ENCODE measurements at places on chromosomes 7 and 10.

GRCh38 chr10:71631007-71631861 is 88.3 kb downstream of the C10orf105 start:
- no peak for DNase-seq

DNA sequence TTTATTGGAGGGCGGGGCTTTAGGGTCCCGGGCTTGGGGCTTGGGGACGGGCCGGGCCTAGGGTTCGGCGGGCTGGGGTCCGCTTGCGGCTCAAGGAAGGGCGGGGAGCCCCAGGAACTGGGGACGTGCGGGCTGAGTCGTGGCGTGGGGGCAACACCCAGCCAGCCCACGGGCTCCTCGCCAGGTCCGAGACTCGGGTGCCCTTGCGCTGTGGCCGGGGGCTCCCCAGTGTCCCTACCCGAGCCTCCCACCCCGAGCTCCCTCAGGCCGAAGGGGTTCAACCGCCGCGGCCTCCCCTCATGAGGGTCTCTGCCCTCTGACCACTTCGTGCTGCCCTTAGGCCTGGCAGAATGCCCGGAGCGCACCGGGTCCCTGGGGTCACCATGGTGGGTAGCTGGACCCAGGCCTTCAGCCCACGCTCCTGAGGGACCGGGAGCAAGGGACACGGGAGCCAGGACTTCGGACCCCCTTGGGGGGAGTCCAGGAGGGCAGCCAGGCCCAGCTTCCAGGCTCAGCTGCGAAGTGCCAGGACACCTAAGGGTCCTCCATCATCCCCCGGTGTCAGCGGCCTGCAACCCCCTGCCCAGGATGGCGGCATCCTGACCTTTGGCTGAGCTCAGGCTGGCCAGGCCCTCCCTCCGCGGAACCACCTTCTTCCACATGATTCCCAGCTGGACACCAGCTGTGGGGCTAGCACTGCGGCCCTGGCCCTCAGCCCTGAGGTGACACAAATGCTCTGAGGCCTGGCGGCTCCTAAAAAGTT is 524 bp upstream of the FUOM start:
- no peak for DNase-seq

DNA sequence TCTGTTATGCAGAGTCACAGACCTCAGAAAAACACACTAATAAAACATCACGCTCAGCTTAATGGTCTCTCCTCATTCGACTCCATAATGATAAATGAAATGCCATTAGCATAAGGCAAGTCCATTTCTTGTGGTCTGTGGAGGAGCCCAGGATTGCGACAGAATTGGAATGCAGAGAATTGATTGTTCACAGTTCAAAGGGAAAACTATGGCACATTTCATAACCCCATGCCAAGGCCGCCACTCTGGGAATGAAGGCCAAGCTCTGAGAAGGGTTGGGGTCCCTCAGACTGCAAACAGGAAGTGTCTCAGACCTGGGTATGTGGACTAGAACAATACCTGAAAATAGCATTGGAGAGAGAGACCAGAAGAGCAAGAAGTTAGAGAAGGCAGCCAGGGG is 398.9 kb downstream of the ADRA2A start:
- DNase-seq, result no peak

DNA sequence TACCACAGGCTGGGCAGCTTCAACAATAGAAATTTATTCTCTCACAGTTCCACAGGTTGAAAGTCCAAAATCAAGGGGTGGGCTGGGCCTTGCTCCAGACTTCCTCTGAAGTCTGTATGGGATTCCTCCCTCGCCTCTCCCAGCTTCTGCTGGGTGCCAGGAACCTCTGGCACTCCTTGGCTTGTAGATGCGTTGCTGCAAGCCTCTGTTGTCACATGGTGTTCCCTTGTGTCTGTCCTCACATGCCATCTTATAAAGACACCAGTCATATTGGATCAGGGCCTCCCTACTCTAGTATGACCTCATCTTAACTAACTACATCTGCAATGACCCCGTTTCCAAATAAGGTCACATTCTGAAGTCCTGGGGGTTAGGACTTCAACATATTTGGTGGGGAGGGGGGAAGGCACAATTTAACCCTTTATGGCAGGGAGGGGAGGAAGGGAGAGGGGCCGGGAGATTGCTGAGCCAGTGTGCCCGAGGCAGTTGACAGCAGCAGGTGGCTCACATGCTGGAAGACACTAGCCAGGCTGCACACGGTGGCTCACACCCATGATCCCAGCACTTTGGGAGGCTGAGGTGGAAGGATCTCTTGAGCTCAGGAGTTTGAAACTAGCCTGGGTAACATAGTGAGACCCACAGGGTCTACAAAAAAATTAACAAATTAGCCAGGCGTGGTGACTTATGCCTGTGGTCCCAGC is 18.8 kb downstream of the ZNF282 start:
- DNase-seq, result no peak

- no peak for DNase-seq
These were observed 7.8 kb upstream of the RBM28 start for GRCh38 chr7:128351296-128352152.

GRCh38 chr7:38975944-38976392 is 1.7 kb upstream of the POU6F2 start:
- no peak for DNase-seq

DNA sequence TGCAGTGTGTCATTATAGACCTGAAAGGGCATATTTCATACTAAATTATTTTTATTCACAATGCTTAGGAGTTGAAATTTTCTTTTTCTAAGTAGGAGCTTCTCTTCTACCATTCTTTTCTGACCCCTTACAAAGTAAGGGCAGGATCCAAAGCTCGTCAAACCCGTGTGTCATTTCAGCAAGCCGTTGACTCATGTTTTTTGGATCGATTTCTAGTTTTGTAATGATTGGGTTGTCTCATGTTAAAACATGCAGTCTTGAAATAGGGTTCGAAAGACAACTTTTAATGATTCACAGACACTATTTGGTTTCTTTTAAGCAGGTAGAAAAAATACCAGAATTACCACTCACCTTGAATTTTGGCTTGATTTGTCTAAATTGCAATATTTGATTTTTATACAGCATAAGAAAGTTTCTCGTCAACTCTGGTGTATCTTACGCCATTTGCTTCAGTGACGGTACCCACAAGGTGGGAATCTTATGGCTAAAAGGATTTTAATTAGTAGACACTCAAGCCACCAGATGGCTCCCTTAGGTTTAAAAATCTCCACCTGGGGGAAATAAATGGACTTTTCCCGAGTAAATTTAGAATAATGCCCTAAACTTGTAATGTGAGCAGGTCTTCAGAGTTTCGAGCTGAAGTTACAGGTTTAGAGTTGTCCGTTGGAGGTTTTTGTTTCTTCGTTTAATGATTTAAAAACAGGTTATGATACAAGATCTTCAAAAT is 283.4 kb downstream of the CCDC3 start:
- DNase-seq, result no peak

DNA sequence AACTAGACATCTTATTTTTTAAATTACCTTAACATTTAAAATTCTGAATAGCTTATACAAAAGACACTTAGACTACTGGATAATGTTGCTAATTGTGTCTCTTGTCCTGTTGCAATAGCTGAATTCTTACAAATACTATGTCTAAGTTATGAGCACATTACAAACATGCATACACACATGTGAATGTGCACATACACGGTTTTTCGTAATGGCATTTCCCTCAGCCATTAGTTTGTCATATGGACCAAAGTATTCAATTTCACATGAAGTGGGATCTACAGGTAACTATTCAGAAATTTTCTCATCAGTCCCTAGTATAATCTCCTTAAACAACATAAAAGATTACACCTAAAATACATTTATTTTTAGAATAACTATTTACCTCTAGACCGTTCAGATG is 178.6 kb upstream of the BET1 start:
- DNase-seq, result no peak

GRCh38 chr10:100894589-100895294 is 18.0 kb upstream of the SLF2 start:
- DNase-seq, result no peak

DNA sequence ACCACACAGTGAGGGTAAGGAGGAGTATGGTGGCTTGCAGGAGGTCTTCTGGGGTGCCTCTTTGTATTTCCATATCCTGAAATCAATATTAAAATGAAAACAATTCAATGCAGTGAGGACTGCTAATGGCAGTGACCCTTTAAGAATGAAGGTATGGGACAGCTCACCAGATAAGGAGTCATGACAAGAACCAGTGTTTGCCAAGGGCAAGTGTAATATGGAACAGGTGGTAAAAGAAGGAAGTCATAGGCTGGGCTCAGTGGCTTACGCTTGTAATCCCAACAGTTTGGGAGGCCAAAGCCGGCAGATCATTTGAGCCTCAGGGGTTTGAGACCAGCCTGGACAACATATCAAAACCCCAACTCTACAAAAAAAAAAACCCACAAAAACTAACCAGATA is 20.0 kb upstream of the LIPA start:
- DNase-seq, result no peak

- DNase-seq, result no peak
These were observed 83.3 kb upstream of the FGL2 start for GRCh38 chr7:77282897-77283296.

- no peak for DNase-seq
These were observed 33.2 kb downstream of the NRP1 start for GRCh38 chr10:33301097-33301789.

DNA sequence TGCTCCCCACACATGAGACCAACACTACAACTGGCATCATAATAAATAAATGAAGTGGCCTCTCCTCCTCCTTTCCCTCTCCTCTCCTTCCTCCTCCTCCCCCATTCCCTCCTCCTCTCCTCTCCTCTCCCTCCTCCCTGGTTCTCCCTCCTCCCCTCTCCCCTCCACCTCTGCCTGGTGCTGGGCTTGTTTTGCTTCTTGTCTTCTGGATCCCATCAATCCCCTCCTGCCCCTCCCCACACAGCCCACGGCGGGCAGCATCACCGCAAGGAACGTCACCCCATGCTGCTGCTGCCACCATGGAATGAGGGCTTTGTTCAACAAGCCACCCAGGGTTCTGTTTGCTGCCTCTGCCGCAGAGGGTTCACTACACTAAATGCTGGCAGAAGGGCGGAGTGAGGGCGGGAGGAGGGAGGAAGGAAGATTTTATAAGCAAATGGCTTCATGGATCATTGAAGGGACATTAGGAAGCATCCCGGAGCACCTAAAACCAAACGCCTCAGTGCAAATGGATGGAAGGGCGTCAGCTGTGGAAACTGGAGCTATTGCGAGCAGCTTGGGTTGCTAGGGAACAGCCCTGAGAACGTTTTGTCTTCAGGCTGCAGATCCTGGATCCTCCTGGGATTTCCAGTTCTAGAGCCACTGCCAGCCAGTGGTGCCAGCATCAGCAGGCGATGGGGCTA is 379.7 kb upstream of the ZMIZ1 start:
- no peak for DNase-seq

DNA sequence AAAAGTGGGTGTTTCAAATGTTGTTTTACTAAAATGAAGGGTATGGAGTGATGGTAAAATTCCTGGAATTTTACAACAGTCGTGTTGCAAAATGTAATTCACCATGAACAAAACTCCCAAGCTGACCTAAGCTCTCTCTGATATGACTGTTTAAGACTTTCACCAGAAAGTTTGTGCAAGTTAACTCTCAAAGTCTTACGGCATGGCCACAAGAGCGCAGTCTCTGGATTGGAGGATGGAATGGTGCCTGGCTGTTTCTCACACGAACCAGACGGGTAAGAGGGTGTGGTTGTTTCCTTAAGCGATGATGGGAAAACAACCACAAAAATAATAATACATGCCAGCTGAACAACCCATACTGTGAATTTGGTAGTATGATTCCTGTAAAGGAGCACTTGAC is 662.5 kb downstream of the KCNMA1 start:
- no peak for DNase-seq

DNA sequence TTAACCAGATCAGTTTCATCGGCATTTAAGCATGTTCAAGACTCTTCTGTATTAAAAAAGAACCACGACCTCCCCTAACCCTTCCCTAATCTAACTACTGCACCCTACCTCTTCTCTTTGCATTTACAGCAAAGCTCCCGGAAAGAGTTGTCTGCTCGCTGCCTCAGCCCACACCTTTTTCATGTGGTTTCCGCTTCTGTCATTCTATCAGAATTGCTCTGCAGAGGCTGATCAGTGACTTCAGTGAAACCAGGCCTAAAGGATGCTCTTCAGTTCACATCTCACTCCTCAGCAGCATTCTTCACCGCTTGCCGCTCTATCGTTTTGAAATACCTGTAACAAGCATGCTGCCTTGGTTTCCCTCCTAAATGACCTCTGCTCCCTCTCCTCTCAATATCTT is 160.9 kb downstream of the SDK1 start:
- no peak for DNase-seq

DNA sequence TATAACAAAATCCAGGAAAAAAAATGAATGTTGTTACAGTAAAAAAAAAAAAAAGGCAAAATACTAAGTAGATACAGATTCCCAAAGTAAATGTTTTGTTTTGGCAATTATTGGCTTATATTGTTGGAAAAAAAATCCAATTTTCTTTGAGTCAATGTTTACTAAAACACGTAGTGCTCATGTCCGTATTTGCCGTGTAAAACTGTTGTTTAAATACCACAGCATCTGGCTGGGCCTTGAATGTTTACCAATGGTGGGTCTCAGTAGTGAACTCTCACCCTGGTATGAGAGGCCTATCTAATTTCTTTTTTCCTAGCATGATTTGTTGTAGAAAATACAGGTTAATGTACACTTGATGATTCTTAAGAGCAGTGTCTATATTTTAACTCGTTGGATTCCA is 41.4 kb upstream of the SLC26A5 start:
- DNase-seq, result no peak

DNA sequence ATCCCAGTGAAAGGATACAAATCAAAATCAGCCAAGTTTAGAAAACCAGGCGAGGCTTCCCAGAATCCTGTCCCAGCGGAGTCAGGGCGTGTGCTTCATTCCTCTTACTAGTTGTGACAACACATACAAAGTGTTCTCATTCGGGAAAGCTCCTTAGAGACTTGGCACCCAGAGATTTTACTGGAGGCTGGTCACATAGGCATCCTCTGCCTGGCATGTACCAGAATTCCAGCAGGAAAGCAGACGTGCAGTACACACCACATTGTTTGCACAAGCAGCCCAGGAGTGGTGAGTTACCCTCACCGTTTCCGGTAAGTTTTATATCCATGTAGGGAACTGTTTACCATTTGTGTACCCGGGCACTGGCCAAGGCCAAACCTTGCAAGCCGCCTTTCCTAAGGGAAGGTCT is 34.9 kb downstream of the MMRN2 start:
- DNase-seq, result no peak

DNA sequence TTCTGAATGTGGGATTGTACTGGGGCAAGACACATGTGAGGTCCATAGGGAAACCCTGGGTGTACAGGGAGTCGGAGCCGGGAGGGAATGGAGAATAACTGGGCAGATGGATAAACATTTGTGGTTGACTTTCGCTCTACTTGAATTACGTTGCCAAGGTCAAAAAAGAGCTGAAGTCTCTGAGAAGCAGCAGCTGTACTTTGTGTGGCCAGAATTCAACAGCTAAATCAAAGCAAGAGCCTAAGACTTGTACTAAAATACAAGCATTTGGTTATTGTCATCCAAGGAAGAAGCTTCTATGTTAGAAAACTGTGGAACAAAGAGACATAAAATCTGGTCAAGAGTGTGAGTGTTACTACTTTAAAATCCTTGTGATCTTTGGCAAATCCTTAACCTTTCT is 457.2 kb downstream of the ARL4A start:
- no peak for DNase-seq

GRCh38 chr7:41629711-41630111 is 73.2 kb downstream of the INHBA start:
- DNase-seq, result no peak
